ENCODE measurements at places on chromosomes 6 and 20.

- DNase-seq = no peak
Observed at GRCh38 chr20:35909176-35909575, 45.1 kb downstream of the SCAND1 start.

GRCh38 chr6:131654326-131654725, 17.2 kb downstream of the ENPP3 start:
- DNase-seq = no peak

DNA sequence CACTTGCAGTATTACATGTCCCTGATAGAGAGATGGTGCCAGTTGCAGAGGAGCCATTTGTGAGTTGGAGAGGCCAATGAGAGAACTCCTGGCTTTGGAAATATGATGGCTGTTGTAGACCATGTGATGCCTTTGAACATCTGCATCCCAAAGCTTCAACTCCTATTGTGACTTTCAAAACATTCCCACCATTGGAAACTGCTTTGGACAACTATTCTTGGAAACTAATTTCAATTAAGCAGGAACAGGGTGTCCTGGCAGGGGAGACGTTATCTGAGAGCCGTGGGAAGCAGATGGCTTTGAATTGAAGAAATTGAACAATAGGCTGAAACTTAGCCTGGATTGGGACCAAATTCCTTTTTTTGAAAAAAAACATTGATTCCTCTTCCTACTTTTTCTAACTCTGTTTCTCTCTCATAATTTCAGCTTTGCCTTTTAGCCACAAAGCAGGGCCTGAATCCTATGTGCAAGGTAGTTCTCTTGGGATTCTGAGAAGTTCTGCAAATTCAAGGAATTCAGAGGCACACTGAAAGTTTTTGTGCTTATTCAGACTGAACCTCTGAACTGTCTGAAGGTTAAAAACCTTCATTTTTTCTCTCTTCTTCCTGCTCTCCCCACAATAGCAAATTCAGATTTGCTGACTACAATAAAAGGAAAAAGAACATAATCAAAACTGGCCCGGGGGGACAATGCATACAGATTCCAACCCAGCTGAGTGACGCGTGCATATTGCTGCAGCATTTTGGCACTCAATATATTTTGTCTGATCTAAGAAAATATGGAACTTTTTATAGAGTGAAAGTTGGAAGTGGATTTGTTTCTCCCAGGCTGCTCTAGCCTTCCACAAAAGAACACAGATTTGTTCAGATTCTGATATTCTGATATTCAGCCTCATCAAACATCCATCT, 720.4 kb upstream of the CHD6 start:
- DNase-seq = no peak

DNA sequence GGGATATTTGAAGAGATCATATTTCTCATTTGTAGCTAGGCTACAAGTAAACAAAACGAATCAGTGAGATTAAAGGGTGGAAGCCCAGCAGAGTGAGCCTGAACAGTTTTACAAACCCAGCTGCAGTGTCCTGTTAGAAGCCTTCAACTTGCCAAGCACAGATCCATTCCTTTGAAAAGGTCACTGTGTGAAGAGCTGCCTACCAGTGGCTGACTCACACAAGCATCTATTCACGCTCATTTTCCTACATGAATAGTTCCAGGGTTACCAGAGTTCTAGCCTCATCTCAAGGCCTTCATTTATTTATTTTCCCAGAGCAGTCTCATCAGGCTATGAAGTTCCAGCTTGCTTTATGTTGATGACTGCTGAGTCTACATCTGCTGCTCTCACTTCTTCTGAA, 25.7 kb upstream of the MLIP start:
- DNase-seq = no peak

GRCh38 chr6:142222022-142222421, 75.0 kb downstream of the VTA1 start:
- DNase-seq = no peak

GRCh38 chr6:4804095-4804494, 27.9 kb downstream of the CDYL start:
- peak; percentile 13 for DNase-seq

DNA sequence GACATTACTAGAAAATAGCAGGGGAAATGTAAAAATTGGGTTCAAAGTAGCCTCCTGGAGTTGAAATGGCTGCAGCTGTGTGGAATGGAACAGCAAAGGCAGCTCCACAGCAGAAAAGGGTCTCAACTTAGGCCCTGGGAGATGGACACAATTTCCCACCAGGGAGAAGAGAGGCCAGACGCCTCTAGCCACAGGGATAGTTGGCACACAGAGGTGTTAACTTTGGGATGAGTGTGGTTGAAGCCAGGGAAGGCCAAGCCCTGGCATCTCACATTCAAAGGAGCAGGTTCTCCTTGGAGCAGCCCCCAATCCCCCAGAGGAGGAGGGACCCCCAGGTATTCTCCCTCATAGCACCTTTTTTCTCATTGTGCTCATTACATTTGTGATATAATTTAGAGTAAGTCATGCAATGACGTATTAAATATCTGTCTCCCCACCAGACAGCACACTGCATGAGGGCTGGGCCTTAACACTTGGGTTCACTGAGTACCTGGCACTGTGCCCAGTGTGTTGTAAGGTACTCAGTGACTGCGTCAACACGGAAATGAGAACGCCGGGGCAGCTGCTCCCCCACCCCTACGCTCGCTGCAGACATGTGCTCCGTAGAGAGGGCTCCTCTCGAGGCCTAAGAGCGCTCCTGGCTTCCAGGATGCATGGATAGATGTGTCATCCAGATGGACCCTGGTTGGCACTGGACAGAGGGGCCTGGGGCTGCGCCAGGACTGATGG, 76.0 kb upstream of the CD93 start:
- peak; percentile 21 for DNase-seq

DNA sequence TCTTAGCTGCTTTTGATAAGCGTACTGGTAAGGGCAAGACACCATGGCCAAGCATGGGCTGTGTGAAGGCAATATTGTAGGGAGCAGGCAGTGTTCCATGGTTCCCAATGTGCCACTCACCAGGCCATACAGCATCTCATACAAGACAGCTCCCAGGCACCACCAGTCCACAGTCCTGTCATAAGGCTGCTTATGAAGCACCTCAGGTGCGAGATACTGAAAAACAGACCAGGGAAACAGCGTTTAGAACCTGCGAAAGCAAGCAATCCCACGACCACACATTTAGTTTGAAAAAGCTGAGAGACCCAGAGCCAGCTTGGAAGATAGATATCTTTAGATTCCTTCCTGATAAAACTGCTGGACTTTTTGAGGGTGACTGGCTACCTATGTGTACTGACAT, 119.1 kb upstream of the SLC2A12 start:
- DNase-seq = peak; percentile 46

GRCh38 chr20:52259295-52259694, 67.7 kb upstream of the ZFP64 start:
- no peak for DNase-seq

DNA sequence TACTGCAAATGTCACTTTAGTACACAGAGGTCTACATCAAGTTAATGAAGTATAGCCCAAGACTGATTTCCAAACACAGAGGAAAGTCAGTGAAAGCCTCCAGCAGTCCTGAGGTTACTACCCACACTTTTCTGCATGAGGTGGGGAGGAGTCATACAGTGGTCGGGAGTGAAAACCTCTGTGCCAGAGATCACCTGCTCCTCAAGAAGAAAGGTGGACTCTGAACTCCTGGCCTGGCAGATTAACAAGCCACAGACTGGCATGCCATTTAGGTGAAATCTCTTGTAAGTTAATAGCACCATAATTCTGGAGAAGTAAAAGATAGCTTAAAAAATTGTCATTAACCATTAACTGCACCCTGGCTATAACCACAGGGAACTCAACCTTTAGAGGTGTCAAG, 125.0 kb upstream of the LAMP5 start:
- no peak for DNase-seq

GRCh38 chr6:42610416-42610815, 46.6 kb downstream of the UBR2 start:
- no peak for DNase-seq

DNA sequence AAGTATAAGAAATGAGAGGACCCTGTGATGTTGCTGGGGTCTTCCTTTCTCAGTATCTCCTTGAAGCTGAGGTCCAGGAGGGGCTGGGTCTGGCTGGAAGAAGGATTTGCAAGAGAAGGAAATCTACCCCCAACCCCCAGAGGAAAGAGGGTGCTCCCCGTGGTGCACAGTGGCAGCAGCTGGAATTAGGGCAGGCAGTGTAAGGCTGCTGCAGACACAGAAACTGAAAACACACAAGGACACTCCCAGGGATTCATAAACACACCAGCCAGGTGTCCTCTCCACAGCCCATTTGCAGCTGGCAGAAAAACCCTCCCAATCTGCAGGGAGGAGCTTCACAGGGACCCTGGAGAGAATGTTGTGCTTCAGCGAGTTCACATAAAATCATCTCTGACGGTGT, 297.2 kb downstream of the CDH26 start:
- no peak for DNase-seq

DNA sequence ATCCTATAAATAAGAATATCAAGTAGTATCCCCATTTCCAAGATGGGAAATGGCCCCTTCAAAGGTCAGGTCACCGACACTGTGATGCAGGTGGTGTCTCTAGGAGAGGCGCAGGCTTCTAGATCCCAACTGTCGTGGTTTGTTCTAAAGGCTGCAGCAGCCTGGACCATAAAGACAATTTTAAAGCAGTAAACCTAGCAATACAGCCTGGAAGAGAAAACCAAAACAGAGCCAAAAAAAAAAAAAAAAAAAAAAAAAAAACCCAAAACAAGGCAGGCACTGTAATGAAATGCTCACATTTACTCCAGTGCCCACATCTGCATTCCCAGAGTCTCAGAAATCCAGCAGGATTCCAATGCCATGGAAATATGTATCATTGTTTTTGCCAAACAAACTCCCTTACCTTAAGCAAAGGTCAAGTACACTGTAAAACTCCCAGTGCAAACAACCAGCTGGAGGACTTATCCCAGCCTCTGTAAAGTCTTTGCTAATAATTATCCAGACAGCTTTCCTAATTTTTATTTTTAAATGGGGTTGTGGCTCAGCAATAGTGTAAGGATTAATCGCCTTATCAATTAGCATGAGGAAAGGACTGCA, 98.2 kb downstream of the PSMG4 start:
- DNase-seq = peak; percentile 68

DNA sequence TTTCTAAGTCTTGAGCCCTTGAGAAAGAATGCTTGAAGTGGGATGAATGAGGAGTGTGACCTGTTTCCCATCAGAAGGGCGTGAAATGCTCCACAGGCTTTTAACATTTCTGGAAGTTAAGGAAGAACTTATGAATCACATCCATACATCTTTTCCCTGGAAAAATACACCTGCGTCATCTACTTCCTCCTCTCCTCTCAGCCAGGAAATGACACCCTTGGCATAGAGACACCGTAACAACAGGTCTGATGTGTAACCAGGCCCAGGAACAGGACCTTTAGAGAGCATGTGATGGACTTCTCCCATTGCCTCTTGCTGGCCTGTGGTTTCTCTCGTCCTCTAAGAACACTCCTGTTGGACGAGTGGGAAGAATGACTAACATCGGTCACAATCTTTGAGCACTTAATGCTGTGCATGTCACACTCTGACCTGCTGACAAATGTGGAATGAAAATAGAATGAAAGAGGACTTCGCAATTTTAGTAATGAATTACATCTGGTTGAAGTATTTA, 28.5 kb upstream of the CITED2 start:
- DNase-seq = no peak

DNA sequence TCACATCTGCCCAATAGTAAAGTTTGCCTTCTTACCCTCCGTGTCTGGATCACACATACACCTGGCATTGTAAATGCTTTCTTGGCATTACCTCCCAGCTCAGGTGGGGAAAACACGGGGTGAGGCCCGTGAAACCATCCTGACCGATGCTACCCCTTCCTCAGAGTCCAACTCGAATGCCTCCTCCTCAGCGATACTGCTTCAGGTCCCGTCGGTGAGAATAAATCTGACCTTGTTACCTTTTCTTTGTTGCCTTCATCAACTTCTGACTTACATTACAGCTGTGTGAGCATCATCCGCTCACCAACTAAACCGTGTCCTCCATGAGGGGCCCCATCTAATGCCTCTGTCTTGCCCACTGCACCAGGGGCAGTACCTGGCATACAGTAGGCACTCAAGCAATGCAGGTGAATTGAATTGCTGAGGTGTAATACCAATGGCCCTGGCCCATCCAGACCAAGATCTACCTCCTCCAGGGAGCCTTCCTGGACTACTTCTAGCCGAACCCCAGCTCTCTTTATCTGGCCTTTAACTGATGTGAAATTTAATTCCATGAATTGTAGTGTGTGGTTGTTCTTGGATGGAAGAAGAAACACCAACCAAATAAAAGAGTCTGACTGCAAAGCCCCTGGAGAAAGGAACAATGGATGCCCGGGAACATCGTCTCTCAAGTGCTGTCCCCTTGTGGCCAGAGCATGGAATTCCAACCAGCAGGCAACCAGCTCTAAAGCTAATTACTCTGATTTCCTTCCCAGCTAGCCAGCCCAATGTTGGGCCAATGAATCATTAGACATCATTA, 141.5 kb downstream of the ANKRD60 start:
- DNase-seq = peak; percentile 82

DNA sequence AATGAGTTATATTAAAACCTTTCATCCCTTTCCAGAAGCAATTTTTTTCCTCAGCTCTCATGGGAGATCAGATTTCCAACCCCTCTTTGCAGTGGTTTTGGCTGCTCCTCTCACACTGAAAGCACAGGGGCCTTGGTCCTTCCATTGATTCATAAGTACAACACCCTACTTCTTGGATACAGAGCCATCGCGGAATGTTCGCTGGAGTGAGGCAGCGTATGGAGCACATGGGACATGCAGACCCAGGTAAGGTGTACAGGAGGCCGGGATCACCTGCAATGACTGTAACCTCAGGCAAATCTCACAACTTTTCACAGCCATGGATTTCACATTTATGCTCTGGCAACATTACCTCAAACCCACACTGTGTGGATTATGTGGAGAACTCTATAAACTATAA, 75.2 kb upstream of the HEY2 start:
- no peak for DNase-seq

DNA sequence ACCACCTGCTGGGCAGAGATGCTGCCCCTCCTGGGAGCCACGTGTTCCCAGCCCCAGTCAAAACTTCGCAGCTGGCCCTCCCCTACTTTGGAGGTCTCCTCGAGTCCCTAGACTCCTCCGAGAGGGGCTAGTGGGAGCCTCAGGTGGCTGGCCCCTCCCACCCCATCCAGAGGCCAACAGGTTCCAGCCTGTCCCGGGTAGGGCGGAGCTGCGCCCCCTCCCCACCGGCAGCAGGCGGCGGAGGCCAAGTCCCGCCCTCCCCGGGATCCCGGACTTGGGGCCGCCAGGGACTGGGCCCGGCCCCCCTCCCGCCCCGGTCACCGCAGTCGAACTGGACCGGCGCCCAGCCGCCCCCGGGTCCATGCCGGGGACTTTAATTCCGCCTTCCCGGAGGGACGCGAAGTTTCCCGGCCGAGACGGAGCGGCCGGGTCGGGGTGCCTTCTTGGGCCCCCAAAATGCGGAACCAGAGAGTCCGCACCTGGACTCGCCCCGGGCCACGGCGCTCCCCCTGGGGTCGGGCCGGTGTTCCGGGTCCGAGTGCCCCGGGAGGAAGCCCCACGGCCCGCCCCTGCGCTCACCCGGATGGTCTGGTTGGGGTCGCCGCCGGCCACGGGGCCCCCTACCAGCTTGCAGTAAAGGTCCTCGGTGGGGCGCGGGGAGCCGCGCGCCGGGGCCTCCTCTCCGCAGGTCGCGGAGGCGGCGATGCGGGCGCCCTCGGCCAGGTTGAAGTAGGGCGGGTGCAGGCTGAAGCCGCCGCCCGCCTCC, 559 bp downstream of the LAMA5 start:
- DNase-seq = peak; percentile 73

- DNase-seq = no peak
Observed at GRCh38 chr6:77633993-77634715, 18.7 kb upstream of the MEI4 start.

- DNase-seq = no peak
Observed at GRCh38 chr20:60782959-60783625, 469.0 kb upstream of the CDH4 start.

Measured in NCI-H82 (cell line).